A549 treated with Hydrocortisone at 1 μM for 4 hours (cell line): ENCODE measurements at places on chromosomes 1 and 21. TPM values are rescaled to one million over a fixed set of nuclear protein-coding genes. Genes with fewer than 3 reads are reported as not detected.

The CD5L gene
- not detected in 5 replicates for total RNA-seq

The OR2L2 gene
- total RNA-seq, result not detected in 5 replicates

The MASP2 gene
- total RNA-seq, result 0.07 to 0.30 TPM (median 0.15 TPM) in 5 replicates

The SON gene
- 70.3 to 126 TPM (median 82.2 TPM) in 5 replicates for total RNA-seq

The BATF3 gene
- total RNA-seq, result 22.7 to 41.7 TPM (median 35.8 TPM) in 5 replicates

The DNAJC28 gene
- 0.16 to 0.48 TPM (median 0.38 TPM) in 5 replicates for total RNA-seq

The ANKRD35 gene
- 0.03 to 0.08 TPM (median 0.05 TPM) in 5 replicates for total RNA-seq

The PGBD5 gene
- total RNA-seq, result 0.31 to 0.48 TPM (median 0.44 TPM) in 5 replicates

The ADAMTSL4 gene
- 4.4 to 7.3 TPM (median 6.8 TPM) in 5 replicates for total RNA-seq
